NCI-H446 treated with DMSO at 0.1 percent for 48 hours (cell line): ENCODE measurements at places on chromosomes 1 and 21.

DNA sequence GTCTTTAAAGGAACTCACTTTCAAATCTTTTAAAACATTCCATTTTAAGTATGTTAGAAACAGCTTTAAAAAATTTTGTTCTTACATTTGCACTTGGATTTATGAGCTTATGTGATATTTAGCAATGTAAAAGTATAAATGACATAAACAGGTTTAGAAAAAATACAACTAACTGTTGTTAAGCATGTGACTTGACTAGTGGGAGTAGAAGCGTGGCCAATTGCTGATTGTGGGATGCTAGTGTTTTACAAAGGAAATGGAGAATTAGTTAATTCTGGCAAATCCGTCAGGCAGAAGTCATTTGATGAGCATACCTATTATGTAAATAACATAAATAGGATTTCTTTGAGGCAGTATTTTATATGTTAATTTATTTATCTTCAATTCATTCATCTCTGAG is 175.8 kb downstream of the ADGRL2 start:
- no peak for DNase-seq

DNA sequence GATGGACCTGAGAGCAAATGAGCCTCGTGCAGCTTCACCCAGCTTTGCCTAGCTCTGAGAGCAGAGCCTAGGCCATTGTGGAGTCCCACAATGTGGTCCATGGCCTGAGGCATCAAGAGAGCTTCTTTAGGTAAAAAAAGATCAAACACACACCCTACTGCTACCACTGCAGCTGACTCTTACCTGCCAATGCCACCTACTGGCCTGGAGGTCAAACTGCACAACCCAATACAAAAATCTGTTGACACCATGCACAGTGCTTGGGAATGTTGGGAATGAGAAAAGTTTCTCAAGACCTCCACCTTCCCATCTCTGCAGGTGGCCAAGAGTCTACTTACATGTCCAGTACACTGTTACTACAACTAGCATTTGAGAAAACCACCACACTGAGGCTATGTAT is 60.6 kb downstream of the UCHL5 start:
- no peak for DNase-seq

DNA sequence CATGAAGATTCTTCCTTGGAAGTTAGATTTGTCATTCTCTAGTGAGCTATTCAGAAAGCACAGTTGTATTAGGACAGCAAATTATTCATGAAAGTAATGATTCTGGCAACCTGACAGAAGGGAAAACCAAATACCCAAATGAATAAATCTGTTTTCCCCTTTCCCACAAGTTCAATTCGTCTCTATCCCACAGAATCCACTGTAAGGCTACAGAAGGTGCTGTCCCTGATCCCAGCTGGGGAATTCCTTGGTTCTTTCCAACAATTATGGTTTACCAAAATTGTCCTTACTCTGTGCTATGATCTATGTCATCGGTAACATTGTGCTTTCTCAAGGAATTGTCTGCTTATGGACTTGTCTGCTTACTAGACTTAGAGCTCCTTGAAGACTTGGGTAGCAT is 104.2 kb downstream of the FASLG start:
- no peak for DNase-seq

GRCh38 chr1:175132436-175132835 is 60.1 kb downstream of the KIAA0040 start:
- DNase-seq = no peak

DNA sequence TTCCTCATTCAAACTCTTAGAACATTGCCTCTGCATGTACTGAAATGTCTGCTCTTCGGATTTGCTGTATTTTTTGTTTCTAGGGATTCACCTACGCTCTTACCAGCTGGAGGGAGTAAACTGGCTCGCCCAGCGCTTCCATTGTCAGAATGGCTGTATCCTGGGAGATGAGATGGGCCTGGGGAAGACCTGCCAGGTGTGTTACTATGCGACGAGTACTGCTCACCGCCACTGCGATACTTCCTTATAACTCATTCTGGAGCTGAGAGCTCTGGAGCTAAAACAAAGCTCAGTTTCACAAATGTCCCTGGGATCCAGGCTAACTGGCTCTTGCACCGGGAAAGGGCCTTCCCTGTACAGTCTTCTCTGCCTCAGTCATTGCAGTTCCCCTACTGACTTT is 10.1 kb downstream of the CHD1L start:
- no peak for DNase-seq

GRCh38 chr1:43253173-43253572 is 16.6 kb upstream of the TMEM125 start:
- DNase-seq = no peak

- no peak for DNase-seq
Measured at GRCh38 chr1:67184838-67185421, 18.7 kb downstream of the IL23R start.

DNA sequence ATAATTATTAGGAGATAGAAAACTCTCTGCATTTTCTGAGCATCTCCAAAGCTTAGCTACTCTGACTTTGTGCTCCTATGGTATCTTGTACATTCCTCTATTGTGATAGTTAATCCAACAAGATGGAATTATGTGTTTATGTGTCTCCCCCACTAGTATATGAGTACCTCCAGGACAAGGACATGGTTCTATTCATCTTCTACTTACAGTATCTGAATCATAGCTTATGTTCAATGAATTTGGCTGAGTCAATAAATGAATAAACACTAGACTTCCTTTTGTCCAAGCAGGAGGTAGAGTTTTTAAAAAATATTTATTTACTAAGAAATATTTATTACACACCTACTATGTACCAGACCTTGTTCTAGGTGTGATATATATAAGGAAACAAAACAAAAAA is 18.4 kb upstream of the CTH start:
- no peak for DNase-seq

DNA sequence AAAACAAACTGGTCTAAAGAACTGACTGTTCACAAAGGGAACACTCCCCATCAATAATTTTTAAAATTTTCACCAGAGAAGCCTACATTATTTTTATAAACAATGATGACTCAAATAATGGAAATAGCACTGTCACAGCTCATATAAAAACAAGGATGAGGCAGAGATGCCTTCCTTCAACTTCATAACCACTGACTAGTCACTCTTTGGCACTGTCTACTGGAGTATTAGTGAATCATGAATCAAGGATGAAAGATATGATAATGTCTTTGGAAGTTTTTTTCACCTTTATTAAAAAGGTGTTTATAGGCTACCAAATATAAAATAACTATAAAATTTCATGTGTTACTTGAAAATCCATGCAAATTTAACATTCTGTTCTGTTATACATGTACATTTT is 316.9 kb downstream of the VAV3 start:
- peak; percentile 77 for DNase-seq

DNA sequence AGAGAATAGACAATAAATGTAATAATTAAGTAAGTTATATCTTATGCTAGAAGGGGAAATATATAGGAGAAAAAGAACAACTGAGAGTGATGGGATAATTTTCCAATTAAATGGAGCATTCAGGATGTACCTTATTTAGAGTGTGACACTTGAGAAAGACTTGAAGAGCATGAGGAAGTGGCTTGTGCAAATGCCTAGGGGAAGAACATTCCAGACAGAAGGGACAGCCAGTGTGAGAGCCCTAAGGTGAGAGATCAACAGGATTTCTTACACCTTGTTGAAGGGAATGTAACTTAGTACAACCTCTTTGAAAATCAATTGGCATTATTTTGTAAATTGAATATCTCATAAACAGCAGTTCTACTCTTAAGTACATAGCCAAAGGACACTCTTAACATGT is 28.8 kb upstream of the TSPAN2 start:
- no peak for DNase-seq

- DNase-seq = no peak
Measured at GRCh38 chr1:217403026-217403720, 227.7 kb downstream of the GPATCH2 start.

GRCh38 chr1:41917835-41918449 is 780 bp downstream of the HIVEP3 start:
- no peak for DNase-seq

DNA sequence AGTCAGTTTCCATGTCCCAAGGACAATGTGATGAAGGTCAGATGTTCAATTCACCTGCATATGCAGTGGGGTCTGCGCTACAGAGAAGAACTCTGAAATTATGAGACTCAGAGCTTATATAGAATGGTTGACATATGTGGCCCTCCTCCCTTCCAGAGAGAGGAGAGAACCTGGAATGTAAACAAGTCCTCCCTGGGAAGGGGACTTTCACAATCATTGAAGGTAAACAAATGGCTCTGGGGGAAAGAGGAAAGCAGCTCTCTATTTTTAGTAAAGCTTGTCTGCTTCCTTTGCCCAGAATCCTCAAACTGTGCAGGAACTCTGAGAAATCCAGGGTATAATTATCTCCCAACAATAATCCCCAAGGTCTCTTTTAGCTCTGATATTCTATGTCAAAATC is 9.8 kb downstream of the OVGP1 start:
- no peak for DNase-seq

DNA sequence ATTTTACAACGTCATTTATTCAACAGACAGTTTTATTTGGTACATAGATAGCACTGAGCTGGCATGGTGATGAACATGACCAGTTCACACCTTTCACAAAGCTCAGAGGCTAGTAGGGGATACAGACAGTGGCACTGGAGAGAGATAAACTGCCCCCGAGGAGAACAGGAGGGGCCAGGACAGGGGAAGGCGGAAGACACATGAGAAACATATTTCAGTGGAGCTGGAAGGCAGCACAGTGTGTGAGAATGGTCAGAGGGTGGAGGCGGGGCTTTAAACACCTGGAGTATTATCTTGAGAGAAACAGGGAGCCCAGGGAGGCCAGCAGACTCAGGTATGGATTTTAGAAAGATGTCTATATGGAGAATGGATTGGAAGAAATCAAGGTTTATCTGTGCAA is 49.5 kb downstream of the CHML start:
- no peak for DNase-seq

DNA sequence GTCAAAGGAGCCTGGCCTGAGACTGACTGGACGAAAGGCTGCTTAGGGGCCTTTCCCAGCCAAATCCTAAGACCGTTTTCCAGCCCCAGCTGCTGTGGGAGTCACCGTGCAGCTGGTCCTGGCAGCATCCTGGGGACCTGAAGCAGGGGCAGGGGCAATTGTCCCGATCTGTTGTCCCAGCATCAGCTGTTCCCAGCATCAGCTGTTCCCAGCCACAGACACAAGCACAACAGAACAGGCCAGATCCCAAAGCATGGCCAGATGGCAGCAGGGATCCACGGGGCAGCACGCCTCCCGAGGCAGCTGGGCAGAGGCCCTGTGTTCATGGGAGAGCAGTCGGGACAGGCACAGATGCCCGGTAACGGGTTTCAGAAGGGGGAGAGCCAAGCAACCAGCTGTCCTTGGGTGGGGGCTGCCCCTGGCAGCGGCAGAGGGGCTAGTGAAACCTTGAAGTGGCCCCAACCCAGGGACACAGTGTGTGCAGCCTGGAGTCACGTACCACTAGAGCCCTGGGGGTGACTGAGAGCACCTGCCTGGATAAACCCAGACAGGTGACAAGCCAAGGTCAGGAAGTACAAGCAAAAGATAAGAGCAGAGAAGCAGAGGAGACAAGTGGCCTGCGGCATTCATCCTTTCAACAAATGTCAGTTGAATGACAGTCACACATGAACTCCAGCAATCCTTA is 13.3 kb downstream of the CELA2B start:
- peak; percentile 16 for DNase-seq

DNA sequence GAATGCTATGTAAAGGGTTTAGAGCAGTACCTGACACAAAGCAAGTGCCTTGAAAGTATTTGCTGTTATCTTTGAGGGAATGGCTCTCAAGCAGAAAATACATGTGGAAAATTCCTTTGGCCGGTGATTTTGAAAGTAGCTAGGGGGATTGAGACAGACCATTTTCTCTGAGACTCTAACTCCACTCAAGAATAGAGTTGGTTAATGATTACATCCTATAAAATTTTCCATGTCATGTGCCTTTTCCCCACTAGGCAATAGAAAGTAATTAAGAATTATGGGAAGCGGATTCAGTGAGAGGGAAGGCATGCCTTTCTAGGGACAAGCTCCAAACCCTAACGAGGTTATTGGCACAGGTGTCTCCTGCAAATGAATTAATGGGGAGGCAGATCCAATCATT is 276.0 kb downstream of the GPATCH2 start:
- no peak for DNase-seq

GRCh38 chr1:233410906-233411305 is 83.4 kb downstream of the MAP3K21 start:
- DNase-seq = no peak

DNA sequence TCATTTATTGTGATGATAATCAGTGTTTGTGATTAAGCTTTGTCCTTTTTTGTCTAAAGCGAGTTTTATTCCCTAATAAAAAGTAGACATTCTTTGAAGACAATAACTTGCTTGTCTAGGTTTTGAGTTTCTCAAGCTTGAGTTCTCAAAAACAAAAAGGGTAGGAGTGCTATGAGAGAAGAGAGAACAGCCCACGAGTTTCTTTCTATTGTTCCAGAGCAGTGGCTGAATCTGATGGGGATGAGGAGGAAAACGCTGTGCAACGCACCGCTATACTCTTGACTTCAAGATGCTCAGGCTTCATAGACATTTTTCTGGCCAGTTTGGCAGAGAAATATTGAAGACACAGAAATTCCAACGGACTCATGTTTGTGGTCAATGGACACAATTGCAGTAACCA is 669.8 kb upstream of the B3GALT2 start:
- no peak for DNase-seq

DNA sequence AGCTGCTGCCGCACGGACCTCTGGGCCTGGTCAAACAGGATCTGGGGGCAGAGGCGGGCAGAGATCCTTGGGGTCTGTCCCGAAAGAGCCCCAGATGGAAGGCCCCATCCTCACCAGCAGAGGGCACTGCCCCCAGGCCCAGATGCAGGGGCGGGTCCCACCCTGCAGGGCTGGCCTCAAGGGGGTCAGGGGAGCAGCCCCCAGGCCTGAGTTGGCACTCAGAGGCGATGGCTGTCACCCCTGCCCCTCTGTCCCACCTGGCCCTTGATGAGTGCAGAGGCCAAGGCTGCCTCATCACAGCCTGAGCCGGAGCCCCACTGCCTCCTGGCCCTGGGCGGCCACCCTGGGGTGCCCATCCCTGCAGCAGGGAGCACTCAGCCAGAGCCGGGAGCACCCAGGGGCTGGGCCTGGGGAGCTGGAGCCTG is 5.7 kb downstream of the ACAP3 start:
- no peak for DNase-seq

DNA sequence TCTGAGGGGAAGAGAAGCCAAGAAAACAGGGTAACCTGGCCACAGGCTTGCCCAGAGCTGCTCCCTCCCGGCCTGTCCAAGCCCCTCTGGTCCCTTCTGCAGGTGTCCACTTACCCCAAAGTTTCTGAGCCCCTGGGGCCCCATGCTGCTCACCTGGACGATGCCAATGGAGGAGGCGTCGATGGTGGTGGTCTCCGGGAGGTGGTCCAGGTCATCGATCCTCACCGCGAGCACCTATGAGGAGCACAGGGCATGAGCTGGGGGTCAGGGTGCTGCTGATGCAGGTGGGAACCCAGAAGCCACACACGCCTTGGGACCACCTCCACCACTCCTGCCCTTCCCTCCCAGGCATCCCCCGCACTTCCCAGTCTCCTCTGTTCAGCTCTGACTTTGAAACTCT is 37.5 kb upstream of the RIPK4 start:
- DNase-seq = no peak

- DNase-seq = no peak
Measured at GRCh38 chr1:103960045-103960444, 210.3 kb downstream of the AMY1C start.

- no peak for DNase-seq
Measured at GRCh38 chr1:90319918-90320317, 325.0 kb downstream of the ZNF326 start.

GRCh38 chr1:35180776-35181374 is 12.1 kb downstream of the SFPQ start:
- no peak for DNase-seq
